Stimulated activated CD8-positive, alpha-beta memory T cell treated with anti-CD3 and anti-CD28 coated beads, Interleukin-4, amount 100 ng/mL, for 1 hour (primary cell): ENCODE measurements at places on chromosomes 7 and 10.

DNA sequence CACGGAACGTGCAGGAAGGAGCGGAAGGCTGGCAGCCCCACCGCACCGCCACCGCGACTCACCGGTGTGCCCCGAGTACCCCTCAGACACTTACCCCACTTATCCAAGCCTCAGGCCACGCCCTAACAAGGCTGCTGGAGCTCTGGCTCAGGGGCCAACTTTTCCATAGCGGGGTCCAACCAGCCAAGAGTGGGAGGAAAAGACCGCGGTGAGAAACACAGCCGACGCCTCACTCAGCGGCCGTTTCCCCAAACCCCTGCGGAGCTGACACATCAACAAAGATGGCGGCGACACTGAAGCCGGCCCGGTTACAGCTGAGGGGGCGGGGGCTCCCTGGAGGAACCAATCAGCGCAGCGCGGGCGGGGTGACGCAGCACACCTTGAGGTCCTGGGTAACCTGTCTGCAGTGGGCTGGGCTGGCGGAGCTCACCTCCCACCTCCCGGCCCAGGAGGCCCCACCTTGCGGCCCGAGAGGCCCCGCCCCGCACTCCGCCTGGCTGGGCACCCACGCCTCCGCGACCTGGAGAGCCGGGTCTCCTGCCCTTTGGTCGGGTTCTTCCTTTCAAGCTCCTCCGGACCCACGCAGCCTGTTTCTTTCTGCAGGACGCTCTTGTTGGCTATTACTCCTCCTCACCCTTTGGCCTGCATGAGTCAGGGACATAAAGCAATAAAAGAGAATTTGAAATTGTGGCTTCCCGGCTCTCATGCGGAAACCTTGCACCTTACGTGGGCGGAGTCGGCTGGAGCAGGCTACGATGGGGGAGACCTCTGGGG lies at the start of gene CCDC186:
CCDC186 (minus strand) TSS at position 283 of the 774 bp plus-strand sequence. CDS start 10,935 bp downstream, outside the sequence.
- DNase-seq: peak; percentile 96

DNA sequence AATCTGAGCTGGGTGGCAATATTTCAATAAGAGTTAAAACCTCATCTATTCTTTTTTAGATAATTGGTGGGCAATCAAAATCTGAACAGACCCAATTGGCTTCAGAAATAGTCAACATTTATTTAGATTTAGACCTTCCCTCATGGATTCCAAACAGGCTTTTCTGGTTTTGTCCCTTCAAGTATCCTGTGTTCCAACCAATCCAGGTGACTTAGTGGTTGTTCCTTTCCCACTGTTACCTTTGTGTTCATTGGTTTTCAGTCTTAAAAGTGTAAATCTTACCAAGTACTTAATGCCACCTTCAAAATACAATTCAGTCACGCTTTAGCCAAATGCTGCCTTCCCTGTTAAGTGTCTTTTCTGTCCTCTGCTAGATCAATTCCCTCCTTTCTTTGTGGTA lies 85.9 kb downstream of the AHR start:
- no peak for DNase-seq

DNA sequence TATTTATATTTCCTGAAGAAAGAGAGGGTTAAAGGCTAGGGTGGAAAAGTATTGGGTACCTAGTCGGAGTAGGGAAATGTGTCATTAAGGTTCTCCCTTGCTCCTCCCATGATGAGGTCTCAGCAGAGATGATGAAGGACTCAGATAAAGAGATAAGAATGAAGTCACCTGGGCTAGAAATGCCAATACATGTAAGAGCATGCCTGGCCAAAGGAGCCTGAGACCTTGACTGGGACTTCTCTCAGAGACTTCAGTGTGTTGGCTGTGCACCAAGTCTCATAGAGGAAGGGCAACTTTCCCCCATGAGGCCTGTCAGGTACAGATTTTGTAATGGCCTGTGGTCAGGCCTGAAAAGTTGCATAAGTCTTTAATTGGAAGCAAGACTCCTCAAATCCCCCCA lies 361.0 kb upstream of the CDC14C start:
- DNase-seq: no peak

DNA sequence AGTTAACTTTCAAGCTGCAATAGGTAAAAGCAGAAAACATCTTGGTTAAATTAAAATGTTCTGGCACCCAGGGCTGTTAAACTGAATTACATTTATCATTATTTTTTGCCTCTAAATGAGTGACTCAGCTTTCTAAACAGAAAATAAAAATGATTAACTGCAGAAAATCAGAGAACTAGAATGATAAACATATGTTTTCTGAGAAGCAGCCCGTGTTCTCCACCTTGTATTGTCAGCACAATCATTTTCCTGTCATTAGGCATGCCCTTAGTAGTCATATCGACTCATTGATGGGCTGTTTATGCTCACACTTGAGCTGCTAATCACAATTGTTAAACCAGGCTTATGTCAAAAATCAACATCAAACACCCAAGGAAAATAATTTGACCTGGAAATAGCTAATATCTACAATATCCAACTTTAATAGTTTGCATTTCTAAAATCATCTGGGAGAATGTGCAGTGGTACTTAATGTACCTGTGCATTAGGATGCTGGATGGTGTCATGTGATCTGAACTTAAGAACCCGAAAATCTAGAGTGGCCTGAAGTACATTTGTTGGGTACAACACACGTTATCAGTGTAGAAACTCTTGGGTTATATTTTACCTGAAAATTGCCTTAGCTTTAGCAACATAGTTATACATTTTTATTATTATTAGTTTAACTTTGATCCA lies 2.3 kb downstream of the MDFIC start:
- no peak for DNase-seq

DNA sequence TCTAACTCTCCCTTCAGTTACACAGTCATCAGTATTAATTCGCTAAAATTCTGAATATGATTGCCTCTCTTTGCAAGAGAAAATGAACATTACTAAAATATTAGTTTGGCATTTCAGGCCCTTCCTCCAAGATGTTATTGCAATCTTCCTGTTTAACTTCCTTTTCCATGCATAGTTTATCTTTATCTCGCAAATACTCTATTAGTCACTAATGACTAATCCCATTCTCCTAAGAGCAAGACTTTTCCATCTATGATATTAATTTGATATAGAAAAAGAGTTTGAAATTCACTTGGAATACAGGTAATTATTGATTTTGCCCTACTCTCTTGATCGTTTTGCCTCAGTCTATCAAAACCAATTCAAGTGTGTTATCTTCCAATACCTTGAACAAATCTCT lies 41.8 kb upstream of the SEMA3A start:
- no peak for DNase-seq

- no peak for DNase-seq
Observed at GRCh38 chr7:28674359-28674782, 262.1 kb downstream of the CREB5 start.

- no peak for DNase-seq
Observed at GRCh38 chr10:47287805-47288204, 12.2 kb upstream of the GDF10 start.

- DNase-seq: no peak
Observed at GRCh38 chr7:30647589-30648364, 34.5 kb downstream of the CRHR2 start.

DNA sequence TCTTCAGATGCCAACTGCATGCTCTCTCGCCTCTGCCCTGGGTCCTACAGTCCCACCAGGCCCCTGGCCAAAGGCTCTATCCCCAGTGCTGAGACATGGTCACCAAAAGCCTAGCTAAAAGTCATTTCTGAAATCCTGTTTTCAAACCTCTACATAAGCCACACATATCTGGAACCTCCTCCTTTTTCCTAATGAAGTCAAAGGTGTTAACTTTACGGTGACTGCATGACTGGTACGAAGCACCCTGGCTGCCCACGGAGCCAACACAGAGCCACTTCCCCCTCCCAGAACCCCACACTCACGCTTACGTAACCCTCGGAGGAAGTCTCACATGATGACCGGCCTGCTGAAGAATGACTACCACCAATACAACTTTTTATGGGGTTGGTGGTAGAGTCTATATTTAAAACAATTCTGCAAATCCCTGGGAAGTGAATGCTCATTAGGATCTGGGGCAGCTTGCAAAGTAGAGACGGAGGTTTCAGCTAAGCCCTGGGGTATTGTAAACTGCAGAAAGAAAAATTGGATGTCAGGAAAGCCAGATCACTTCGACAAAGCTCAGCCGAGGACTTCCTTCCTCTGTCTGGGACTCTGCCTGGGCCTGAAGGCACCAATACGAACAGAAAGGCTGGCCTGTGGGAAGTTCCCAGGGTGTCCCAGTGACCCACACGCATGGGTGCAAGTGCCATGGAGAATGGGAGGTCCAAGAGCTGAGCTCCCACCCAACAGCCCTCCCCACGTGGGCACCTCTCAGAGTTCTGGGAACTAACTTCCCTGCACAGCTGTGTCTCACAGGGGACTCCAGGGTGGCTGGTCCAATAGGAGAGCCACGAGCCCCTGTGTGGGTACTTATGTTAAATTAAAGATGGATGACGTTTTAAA lies 50.7 kb downstream of the PDGFA start:
- DNase-seq: no peak

DNA sequence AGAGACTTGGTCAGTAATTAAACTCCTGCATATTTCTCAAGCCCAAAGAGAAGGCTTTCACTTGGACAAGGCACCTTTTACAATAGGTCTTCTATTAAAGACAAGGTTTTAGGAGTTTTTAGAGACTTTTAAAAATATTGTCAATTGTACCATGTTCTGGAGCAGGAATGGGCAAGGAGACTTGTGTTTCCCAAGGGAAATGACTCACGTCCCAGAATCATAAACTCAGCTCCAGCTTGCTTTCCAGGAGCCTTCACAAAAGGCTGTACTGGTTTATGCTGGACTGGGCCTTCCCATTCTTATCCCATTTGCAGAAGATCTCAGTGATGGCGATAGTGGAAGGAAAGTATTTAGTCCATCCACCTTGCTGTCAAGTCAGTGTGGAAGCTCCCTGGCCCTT lies 7.8 kb upstream of the GLI3 start:
- no peak for DNase-seq

DNA sequence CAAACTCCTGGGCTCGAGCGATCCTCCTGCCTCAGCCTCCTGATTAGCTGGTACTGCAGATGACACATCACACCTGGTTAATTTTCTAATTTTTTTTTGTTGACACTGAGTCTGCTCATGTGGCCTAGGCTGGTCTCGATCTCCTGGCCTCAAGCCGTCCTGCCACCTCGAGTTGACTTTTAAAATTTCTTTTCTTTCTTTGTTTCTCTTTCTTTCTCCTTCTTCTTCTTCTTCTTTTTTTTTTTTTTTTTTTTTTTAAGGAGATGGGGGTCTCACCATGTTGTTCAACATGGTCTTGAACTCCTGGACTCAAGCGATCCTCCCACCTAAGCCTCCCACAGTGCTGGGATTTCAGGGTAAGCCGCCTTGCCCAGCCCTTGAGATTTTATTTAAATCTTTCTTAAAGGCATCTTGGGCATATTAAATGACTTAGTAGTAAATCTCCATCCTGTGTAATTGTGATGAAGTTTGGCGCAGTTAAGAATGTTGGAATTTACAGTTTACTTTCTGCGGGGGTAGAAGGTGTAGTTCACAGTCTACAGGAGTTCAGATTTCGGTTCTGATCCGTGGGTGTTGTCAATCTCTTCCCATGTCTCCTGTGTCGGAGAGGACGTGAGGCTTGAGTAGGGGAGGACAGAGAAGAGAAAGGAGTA lies 1.0 kb upstream of the ITGA8 start:
- DNase-seq: no peak

- DNase-seq: no peak
Observed at GRCh38 chr10:103828107-103828506, 27.3 kb downstream of the SH3PXD2A start.

GRCh38 chr10:46018453-46019176 lies 11.8 kb downstream of the NCOA4 start:
- no peak for DNase-seq

DNA sequence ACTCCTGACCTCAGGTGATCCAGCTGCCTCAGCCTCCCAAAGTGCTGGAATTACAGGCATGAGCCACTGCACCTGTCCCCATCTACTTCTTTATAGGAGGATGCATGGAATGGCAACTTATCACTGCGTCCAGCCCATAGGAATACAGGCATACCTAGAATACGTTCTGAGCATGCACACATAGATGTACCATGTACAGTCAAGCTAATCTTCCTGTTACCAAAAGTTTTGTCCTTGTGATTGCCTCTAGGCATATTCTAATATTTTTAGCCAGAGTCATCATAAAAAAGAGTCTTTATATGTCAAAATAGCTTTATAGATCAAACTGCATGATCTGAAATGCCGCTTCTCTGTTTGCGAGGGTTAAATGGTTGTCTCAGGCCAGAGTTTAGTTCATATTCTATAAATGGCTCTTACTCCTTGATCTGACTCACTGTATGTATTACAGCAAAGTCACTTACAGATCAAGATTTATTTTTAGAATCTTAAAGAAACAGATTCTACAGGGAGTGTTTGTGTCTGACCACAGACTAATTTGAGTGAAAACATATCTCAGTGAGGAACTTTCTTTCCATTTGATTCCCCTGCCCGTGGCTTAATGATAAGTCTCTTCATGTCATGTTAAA lies 210.9 kb downstream of the CREB5 start:
- no peak for DNase-seq

DNA sequence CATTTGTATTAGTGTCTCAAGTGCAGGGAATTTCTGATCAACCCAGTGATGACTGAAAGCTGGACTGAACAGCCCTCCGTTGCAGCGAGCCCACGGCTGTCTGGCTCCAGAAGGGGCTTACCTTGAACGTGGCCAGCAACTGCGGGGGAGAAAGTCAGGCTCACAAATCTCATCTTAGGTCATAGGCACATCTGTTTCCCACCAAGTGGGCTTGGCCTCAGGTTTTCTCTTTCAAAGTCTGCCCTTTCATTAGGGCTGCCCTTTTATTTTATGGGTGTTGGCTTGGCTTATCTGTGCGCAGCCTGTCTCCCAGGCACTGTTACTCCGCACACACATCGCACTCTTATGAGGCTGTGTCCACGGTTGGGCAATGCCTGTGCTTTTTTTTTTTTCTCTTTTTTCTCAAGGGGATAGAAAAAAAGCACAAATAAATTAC lies 178.0 kb downstream of the JCAD start:
- DNase-seq: no peak

DNA sequence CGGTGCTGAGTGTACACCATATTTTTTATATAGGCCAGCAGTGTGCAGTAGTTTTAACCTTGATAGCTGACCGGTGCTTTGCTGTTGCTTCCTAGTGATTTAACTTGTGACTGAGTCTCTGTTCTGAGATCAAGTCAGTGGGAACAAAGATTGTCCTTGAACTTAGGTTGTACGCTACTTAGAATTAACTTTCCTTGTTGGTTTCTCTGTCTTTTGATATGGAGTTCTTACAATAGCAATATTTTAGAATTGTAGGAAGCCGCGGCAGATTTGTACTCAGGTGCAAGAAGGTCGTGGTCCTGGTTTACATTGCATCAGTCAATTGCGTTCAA lies 1.3 kb downstream of the DDX21 start:
- no peak for DNase-seq

DNA sequence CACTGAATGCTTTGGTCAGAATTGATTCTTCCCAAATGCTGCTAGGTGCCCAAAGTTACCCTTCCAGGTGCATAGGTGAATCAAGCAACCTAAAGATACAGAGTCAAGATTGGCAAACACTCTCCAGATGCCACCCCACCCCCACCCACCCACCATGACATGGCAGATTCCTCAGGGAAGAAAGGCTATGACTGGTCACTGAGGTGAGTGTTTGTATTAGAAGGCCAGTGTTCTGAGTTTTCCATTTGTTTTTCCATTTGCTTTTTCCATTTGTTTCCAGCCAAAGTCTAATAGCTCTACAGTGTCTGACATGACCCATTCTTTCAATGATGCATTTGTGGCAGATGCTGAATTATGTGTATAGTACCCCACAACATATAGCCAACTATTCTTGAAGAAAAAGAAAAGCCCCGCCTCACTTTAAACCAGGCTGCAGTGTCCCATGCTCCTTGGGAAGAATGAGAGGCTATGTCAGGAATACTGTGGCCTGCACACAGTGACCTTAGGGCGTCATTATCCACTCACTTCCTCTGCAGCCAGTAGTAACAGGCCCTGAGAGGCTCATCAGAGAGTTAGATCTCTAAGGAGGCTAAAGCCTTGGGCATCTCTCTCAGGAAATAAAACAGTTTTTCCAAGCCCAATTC lies 16.1 kb upstream of the HIBADH start:
- no peak for DNase-seq
